ENCODE measurements at places on chromosomes 3 and 15. TPM values are rescaled to one million over a fixed set of nuclear protein-coding genes. Genes with fewer than 3 reads are reported as not detected.

Gene CMTM8
- total RNA-seq, result 6.5 TPM

Gene BCL2A1
- total RNA-seq, result 13.6 TPM

Gene ACTC1
- total RNA-seq, result not detected

Gene CFAP91
- not detected for total RNA-seq

Gene FANCD2OS
- total RNA-seq, result not detected

Gene LYSMD2
- total RNA-seq, result 16.6 TPM

Gene KCNMB2
- not detected for total RNA-seq

Data from T-cell (primary cell).